Fibroblast of lung (primary cell): ENCODE measurements at places on chromosomes 11 and 22. TPM values are rescaled to one million over a fixed set of nuclear protein-coding genes. Genes with fewer than 3 reads are reported as not detected.

DNA sequence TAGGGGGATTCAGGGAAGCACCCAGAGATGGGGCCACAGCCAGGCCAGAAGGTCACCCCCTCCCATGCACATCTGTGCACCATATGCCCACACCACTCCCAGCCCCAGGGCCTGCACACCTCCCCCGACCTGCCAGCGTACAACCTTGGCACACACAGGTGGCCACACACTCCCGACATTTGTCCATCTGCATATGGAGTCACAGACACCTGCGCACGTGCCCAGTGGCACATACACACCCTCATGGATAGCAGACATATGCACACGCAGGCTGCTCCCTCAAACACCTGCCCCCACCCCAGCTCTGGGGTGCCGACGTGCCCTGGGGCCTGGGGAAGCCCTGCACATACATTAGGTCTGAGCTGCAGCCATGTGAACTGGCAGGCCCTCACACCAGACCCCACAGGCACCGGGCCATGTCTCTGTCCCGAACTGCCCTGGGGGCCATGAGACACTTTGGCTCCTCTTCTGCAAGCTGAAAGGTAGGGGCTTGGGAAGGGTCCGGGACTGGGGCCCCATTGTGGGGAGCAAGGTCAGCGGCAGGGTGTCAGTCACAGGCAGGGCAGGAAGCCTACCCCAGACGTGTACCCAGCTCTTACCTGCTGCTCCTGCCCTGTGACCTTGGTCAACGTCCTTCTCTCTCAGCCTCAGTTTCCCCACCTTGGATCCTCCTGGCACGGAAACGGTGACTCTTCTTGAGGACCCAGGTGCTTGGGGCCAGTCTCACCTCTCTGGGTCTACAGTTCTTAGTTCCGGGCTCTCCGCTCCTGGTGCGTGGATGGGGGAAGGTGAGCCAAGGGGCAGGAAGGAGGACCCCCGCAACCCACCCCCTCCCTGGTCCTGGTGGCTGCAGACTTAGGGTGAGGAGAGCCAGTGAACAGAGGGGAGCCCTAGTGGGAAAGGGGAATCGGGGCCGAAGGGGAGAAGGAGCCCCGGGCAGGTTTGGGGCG, 579 bp upstream of the CABP7 start:
- no peak overlapping the region for H3K27ac ChIP-seq
- H3K27me3 ChIP-seq: peaks cover 22% of the 10 kb centered on the region
- no peak for DNase-seq
- H3K36me3 ChIP-seq: no peaks in the 10 kb centered on the region

ISX gene
- not detected in 2 replicates for polyA plus RNA-seq

DNA sequence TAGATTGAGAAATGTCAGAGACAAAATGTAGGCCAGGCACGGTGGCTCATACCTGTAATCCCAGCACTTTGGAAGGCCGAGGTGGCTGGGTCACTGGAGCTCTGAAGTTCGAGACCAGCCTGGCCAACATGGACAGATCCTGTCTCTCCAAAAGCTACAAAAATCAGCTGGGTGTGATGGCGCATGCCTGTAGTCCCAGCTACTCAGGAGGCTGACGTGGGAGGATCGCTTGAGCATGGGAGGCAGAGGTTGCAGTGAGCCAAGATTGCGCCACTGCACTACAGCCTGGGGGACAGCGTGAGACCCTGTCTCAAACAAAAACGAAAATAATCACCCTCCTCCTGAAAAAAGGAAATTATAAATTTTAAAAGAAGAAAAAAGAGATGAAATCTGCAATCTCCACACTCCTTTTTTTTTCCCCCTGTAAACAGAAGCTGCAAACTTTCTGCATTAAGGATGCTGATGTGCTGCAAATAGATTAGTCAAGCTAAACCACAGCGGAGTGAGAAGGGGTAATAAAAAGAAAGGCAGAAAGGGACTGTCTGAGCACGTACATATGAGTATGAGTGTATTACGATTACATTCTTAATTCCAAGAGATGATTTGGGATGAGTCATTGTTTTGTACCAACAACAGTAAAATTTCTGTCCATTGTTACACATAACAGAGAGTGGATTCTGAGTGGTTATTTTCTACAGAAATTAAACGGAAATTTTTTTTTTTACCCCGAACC, 87.3 kb downstream of the SIK3 start:
- peaks cover 2% of the 10 kb centered on the region for H3K4me1 ChIP-seq
- H3K4me3 ChIP-seq: no peak overlapping the region
- peak overlapping the region; percentile 67 for H3K27ac ChIP-seq
- peak; percentile 85 for DNase-seq
- no peaks in the 10 kb centered on the region for H3K36me3 ChIP-seq

HEPHL1 gene
- polyA plus RNA-seq: 0.01 TPM in 1 of 2 replicates, not detected in the other

DNA sequence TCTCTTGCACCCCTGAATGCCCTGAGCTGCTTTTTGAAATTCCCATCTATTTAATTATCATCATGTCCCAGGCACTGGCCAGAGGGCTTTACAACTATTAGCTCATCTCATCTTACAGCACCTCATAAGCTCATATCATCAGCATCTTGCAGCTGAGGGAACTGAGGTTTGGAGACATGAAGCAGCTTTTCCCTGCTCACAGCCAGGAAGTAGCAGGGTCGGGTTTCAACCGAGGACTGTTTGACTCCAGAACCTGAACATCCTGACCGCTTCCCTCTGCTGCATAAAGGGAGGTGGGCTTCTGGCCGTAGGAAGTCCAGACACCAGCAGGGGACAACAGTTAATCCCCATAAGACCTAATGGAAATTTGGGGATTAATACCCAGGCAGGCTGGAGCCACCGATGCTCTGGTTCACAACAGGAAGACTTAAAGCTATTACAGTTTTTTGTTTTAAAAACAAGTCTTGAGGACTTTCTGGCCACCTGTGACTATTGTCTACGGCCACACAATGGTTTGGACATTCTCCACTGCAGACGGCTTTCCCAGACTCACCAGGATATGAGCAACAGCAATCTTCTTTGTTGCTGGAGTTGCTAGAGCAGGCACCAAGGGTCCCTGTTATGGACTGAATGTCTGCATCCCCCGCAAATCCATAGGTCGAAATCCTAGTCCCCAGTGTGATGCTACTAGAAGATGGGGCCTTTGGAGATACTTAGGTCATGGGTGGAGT, 47.4 kb downstream of the CHST1 start:
- no peak for DNase-seq
- no peak overlapping the region for H3K27ac ChIP-seq
- no peaks in the 10 kb centered on the region for H3K36me3 ChIP-seq
- H3K27me3 ChIP-seq: no peaks in the 10 kb centered on the region
- H3K4me3 ChIP-seq: no peak overlapping the region
